ENCODE measurements at places on chromosomes 1 and 21.
A peak's percentile ranks its signal among the peaks of the same experiment; 100 is the strongest.

GRCh38 chr1:59375321-59376220 is 78.7 kb downstream of the FGGY start:
- DNase-seq: peak; percentile 99

GRCh38 chr1:164801246-164801731 is 242.3 kb downstream of the PBX1 start:
- DNase-seq: no peak

- DNase-seq: no peak
Measured at GRCh38 chr1:36339215-36339614, 15.8 kb upstream of the EVA1B start.

DNA sequence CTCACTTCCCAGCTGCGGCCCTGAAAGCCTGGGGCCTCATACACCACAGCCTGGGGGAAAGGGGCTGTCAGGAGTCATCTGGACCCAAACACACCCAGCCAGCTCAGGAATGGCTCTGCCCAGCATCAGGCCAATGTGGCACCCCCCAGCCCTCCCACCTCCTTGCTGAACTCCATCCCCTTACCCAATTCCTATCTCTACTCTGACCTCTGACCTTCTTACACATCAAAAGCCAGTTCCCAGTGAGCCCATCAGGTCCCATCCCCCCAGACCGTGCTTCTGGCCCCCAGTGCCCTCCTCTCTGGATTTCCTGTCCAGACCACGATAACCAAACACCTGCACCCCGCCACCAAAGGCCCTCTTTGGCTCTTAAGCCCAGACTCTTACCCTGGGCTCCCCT is 16.3 kb downstream of the CRYBG2 start:
- no peak for DNase-seq

GRCh38 chr1:209227171-209227570 is 356.3 kb upstream of the CAMK1G start:
- no peak for DNase-seq
